Cerebellar nuclear complex (tissue), 1 donor: ENCODE measurements at places on chromosomes 4 and X.

GRCh38 chr4:44662623-44663005, 11.2 kb upstream of the YIPF7 start:
- no peak for DNase-seq

- no peak for DNase-seq
Observed at GRCh38 chr4:67256388-67257043, 288.8 kb downstream of the CENPC start.

- no peak for DNase-seq
Observed at GRCh38 chrX:6372981-6373380, 144.3 kb upstream of the NLGN4X start.

DNA sequence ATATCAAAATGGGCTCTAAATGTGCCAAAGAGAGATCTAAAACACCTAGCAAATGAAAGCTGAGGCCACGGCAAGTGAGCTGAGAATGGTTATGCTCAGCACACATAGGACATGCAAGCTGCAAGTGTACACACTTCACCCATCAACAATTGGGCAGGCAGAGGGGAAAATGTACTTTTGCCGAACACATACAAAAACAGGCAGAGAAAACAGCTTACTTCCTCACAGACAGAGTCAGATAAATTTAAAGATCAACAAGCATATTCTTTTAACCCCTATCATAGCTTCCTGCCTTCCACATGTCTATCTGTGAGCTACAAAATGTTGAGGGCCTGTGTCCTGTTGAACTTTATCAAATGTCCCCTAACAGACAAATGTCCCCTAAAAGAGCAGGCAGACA, 60.3 kb downstream of the SH3KBP1 start:
- DNase-seq = no peak

- DNase-seq = no peak
Observed at GRCh38 chr4:189147005-189147929, 793.4 kb upstream of the FRG1 start.

DNA sequence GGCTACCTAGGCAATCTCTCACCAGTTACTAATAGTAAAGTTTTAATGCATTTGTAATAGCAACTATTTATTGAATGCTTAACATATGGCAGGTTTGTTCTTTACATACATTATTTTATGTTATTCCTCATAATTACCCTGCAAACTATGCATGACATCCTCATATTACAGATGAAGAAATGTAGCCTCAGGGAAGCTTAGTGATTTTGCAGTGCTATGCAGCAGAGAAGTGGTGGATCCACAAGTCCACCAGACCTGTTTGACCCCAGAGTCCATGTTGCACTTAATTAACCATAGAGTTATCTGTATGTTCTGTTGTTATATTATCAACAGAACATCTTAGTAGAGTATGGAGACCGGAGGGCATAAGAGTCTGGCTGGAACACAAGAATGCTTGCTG, 78.7 kb downstream of the TRPC5 start:
- no peak for DNase-seq

- no peak for DNase-seq
Observed at GRCh38 chr4:1754336-1754735, 33.0 kb downstream of the TACC3 start.

DNA sequence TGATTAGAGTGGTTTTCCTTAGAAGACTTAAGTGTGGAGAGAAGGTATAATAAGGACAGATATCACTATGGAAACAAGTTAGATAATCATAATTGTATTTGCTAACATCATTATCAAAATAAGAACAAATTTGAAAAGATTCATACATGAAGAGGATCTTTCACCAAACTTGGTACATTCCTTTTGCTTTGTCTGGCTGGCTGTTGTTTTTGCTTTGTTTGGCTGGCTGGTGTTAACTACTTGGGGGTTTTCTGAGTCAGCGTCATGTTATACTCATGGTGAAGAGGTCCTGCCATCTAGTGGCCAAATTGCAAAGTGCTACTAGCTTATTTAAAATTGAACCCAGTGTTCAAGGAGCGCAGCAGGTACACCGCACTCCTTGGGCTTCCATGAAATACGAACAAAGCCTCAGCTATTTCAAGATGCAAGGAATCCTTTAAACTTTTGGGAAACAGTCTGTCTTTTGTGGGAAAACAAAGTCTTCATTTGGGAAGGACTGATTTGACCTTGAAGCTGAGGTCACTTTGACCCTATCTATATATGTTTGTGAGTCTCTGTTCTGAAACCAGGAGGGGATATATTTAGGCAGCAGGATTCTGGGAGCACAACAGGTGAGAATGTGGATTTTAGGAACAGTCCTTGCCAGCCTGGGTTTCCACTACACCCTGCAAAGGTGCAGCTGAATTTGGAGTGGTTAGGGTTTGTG, 129.7 kb downstream of the PLS3 start:
- no peak for DNase-seq

DNA sequence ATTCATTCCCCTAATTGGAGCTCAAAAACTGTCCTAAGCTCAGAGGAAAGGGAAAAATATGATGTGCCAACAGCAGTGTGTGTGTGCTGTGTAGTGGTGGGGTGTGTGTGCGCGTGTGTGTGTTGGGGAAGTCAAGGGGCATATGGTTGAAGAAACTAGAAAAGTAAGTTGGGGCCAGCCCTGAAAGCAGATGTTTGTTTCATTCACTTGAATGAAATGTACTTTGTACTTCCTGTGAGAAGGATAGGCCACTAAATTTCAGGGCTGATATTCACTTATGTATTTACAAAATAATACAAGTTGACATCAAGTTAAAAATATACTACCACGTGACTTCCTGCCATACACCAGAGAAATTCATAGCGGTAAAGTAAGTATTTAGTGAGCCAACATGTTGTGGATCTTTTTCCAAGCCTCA, 151.3 kb upstream of the JADE1 start:
- no peak for DNase-seq

DNA sequence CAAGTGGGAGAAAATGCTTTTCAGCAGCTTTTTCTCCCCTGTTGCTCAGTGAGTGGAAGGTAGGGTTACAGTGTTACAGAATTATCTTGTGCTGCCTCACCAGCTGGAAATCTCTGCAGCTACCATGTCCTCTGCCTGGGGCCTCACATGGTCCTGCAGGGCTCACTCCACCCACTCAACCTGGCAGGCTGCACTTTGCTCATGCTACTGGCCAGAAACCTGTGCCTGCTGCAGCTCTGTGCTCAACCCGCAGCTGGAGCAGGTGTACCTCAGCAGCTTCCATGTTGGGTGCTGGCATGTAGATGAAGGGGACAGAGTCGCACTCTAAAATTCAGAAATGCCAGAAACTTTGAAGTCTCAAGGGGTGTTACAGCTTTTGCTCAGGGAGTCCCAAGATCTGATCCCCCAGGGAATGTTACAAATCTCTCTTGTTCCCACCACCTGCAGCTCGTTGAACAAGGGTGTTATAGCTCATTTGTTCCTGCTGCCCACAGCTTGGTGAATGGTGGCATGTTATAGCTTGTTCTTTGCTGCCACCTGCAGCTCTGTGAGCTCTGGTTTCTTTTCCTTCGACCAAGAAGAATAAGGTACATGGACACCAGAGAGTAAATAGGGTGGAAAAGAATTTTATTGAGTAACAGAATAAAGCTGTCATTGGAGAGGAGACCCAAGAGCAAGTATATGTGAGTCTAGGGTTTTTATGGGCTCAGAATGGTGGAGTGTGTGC, 845.8 kb downstream of the TECRL start:
- no peak for DNase-seq

DNA sequence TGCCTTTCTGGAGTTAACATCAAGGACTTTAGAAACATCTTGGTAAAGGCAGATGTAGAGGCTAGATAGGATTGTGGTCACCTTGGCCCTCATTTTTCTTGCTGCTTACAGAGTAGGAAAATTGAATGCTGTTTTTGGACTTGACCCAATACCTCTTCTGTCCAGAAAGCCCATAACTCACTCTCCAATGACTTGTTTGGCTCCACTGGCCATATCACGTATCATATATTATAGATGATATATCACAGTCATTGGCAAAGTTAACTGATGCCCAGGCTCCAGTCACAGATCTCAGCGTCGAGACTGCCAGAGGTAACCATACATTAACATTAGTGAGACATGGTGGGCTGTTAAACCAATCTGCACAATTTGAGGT, 88.1 kb upstream of the PLAC1 start:
- no peak for DNase-seq

- no peak for DNase-seq
Observed at GRCh38 chrX:130097507-130098209, 12.6 kb downstream of the ELF4 start.

DNA sequence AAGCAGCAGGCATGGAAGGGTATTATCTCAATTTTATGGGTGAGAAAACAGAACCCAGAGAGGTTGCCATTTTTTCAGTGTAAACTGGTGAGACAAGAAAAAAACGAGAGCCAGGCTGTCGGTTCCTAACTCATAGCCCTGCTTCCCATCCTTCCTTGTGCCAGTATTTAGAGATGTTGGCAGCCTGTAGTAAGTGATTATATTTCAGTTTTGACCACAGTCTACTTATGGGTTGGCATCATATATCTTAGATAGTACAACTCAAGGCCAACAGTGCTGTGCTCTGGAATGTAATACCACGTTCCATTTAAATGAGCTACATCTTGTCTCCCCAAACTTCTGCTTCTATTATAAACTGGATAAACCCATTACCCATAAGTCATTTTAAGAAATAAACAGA, 40.8 kb downstream of the XK start:
- no peak for DNase-seq

GRCh38 chrX:55709735-55710134, 7.8 kb upstream of the RRAGB start:
- DNase-seq = no peak

DNA sequence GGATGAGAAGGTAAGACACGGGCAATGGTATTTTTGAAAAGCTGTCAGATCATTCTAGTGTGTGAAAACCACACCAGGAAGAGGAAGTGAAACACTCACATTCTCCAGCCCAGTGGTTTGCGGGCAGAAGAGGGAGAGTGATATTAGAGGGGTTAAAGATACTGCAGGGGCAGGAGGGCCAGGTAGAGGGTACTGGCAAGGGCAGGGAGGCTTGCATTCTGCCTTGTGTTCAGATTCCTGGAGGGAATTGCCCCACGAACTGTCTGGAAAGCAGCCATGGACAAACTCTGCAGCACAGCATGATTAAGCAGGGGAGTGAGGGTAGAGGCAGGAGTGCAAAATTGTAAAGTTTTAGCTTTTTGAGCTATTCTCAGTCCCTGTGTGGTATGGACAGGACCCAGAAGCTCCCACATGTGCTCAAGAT, 30.9 kb downstream of the NIPAL1 start:
- no peak for DNase-seq

GRCh38 chrX:23389196-23389792, 54.6 kb downstream of the PTCHD1 start:
- no peak for DNase-seq

- no peak for DNase-seq
Observed at GRCh38 chr4:78775303-78776078, 659 bp upstream of the BMP2K start.

- no peak for DNase-seq
Observed at GRCh38 chr4:159682996-159683395, 580.1 kb downstream of the RAPGEF2 start.

- no peak for DNase-seq
Observed at GRCh38 chrX:104255465-104255864, 732 bp upstream of the ESX1 start.

GRCh38 chr4:101198682-101199339, 148.5 kb downstream of the PPP3CA start:
- peak; percentile 71 for DNase-seq

DNA sequence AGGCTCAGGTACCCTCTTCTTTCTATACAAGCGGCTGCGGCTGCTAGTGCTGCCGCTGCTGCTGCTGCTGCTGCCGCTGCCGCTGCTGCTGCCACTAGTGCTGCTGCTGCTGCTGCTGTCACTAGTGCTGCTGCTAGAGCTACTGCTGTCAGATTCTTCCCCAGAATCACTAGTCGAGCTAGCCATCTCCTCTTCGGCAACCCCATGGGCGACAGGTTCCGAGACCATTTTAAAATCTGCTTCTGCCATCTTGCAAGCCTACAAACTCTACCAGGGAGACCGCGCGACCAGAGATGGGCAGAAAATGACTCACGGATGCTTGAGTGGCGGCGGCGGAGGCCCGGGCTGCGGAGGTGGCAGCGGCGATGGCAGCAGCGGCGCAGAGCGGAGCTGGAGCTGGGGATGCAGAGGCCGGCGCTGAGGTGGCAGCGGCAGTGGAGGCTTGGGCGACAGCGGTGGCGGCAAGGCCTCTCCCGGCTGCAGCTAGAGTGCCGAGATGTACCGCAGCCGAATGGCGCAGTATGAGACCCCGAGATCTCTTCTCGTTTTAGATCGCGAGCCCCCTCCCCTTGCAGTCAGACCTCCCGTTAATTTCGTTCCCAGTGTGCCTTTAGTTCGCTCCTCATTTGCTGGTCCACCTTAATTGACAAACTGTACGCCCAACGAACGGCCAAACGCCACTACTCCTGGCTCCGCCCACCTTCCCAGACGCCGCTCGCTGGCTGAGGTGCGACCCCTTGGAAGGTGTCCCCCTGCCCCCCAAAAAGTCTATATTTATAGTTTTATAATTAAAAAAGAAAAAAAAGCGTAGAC, at the start of gene NAP1L3:
TSS of gene NAP1L3 (minus strand) at position 523 of the 813 bp plus-strand sequence. CDS start at position 249, 274 bp downstream.
- DNase-seq = peak; percentile 11

DNA sequence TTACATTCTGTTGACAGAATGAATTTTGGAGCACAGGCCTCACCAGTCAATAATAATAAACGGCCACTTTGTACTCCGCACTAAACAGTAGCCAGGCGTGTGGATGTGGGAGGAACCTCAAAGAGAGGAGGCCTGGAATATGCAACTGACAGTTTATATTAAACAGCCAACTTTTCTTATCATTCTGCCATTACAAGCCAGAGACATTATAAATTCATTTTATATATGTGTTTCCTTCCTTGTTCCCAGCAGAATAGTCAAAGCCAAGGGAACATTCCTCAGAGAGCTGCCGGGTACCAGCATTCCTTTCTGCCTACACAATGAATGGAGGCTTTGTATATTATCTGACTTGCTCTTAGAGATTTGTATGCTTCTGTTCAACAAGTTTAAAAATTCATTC, 436.5 kb upstream of the FTHL17 start:
- no peak for DNase-seq

DNA sequence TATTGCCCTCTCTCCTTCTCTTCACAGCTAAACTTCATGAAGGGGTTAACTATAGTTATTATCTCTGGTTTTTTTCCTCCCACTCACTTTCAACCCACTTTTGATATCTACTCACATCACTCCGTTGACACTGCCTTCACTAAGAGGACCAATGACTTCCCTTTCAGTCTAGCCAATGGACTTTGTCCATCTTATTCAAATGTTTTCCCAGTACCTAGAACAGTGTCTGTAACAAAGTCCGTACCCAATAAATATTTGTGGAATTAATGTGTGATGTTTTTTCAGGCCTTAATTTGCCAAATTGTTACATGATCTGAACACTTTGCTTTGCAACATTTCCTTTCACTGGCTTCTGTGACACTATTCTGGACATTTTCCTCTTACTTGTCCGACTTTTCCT, 106.0 kb upstream of the AR start:
- DNase-seq = no peak

DNA sequence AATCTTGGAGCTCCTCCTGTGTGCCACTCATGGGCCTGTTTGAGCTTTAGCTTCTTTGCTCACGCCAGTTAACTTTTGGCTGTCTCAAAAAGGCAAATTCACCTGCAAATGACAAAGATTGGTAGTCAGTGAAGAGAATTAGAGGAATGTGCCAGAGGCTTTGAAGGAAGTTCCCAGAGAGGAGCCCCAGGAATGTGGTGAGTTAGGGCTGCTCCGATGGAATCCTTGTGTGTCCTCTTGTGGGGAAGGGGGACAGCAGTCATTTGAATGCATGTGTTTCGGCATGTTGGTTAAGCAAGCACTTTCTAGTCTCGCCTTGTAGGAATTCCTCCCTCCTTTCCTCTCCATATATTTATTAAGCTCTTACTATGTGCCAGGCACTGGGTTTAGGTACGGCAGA, 62.9 kb downstream of the ELF4 start:
- no peak for DNase-seq
